Stimulated activated CD4-positive, alpha-beta T cell treated with anti-CD3 and anti-CD28 coated beads, Interleukin-2, amount 100 ng/mL, for 48 hours (primary cell): ENCODE measurements at places on chromosomes 2 and 18.

DNA sequence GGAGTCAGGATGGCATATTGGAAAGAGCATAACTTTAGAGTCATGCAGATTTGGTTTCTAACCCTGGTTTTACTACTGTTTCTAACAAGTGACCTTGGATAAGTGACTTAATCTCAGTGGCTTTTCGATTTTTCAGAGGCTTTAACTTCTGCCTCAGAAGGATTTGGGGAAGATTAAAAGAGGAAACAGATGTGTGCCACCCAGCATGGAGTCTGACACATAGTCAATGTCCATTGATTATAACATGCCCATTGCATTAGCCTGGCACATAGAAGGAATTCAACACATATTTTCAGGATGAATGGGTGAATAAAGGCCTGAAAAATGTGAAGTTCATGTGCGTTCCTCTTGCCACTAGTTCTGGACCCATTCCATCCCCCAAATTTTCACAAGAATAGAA lies 438.2 kb downstream of the EPHA4 start:
- DNase-seq = no peak

DNA sequence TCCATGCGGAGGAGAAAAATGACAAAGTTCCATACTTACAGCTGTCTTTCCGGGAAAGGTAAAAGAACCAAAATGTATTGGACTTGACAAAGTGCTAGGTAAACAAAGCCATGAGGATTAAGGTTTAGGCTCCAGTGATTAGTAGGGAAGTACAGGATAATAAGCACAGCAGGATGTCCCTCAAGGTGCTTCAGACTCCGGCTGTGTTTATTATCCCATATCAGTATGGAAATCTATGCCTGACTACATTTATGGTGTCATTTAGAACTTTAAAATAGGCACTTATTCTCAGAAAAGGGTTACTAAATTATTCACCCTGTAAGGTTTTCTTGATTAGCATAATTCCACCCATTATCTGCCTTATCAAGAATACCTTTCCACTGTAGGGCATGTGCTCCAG lies 136.3 kb upstream of the CCDC68 start:
- DNase-seq = no peak

DNA sequence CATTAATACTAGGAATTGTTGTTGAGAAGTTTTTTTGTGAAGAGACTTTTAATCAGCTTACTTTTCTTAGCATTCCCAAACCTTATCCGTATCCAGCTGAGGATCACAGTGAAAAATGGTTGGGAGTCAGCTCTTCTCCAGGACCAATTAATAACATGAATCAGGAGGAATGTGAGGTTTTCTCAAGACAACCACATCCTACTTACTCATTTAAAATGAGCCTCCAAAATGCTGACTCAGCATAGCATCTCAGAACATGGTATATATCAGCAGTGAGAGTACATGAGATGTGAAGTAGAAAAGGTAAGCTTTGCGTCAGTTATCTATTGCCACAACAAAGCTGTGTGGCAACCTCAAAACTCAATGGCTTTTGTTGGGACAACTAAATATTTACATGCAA lies 140.3 kb downstream of the NRP2 start:
- no peak for DNase-seq

DNA sequence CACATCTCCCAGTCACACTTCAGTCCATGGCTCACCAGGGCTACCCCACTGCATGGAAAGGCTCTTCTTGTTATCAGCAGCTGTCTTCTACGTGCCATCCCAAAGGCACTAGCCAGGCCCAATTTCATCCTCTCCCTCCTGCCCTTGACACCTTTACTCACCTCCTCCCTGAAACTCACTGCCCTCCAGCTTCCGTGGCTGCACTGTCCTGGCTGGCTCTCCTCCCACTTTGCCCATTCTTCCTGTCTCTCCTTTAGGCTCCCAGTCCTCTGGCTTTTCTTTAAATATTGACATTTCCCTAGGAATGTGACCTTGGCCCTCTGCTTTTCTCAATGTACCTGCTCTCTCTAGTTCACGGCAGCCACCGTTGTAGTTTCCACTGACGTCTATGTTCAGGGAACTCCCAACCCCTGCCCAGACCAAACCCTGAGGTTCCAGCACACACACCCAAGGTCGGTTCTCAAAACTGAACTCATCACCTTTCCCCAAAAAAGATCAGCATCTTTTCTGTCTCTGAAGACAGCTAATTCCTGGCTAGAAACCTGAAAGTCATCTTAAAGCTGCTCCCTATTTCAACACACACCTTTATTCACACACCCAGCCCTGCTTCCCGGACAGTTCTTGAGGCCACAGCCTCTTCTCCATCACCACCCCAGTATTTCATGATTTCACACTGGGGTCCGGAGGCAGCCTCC lies 36.7 kb downstream of the WDFY1 start:
- no peak for DNase-seq

GRCh38 chr18:77896586-77897252 lies 647.1 kb downstream of the GALR1 start:
- DNase-seq = no peak

GRCh38 chr2:223590964-223591363 lies 11.2 kb downstream of the SCG2 start:
- DNase-seq = no peak

GRCh38 chr2:196409376-196409775 lies 230.1 kb upstream of the CCDC150 start:
- no peak for DNase-seq

DNA sequence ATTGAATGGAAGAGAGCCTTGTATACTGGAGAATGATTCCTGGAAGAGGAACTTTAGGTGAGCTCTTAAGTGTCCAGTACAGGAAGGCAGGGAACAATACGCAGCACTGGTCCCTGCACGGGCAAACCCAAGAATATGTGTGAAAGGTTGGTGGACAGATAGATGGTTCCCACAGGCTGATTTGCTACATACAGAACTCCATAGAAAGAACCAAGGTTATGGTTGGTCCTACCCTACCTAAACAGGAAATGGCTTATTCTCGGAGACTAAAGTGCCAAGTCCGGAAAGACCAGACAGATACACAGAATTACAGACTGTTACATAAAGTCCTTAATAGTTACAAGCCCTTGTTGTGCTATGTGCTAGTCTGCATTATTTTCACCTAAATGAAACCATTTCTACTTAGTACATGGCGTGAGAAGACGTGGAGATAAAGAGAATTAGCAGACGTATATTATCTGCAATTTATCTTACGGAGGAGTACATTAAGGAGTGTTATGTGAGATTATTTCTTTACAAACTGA lies 1.2 kb downstream of the REV1 start:
- no peak for DNase-seq
